T-helper 17 cell (primary cell): ENCODE measurements at places on chromosomes 3 and 15.

DNA sequence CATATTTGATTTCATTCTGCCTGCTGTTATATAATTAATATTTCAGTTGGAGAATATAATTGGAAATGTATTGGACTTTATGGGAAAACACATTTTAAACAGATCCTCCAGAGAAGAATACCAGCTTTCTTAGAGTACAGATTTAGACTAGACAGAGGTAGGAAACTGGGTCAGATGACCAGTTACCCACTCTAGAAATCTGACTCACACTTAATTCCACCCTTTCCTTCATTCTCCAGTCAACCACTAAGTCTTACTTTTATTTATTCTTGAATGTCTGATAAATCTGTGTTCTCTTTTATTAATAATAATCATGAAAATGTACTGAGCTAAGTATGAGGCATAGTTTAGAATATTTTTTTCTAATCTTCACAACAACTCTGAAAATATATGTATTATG is 110.7 kb downstream of the LRRC49 start:
- no peaks in the 10 kb centered on the region for H3K4me1 ChIP-seq
- peaks cover 9% of the 10 kb centered on the region for H3K27me3 ChIP-seq
- no peak overlapping the region for H3K4me3 ChIP-seq
- no peak overlapping the region for H3K27ac ChIP-seq
- peaks cover 3% of the 10 kb centered on the region for H3K36me3 ChIP-seq

GRCh38 chr3:79204351-79204750 is 563.4 kb downstream of the ROBO1 start:
- DNase-seq: no peak
- H3K27me3 ChIP-seq: no peaks in the 10 kb centered on the region
- H3K36me3 ChIP-seq: no peaks in the 10 kb centered on the region

DNA sequence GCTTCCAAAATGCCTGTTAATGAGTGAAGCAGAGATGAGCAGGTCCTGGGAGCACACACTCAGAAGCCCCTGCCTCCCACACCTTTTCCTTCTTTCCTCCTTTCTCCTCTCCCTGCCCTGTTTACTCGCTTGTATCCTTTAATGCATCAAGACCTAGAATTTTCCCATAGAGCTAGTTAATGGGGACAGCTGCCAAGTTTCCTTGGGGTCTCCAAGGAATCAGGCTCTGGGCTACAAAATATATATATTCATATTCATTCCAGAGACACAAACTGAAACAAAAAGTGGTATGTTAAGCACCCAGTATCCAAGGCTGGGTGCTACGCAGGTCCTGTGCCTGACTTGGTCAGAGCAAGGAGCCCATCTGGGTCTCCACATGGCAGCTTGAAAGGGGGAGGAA is 235.6 kb downstream of the MYRIP start:
- H3K27ac ChIP-seq: no peak overlapping the region
- H3K27me3 ChIP-seq: peaks cover 6% of the 10 kb centered on the region
- no peak overlapping the region for H3K4me3 ChIP-seq
- H3K4me1 ChIP-seq: no peaks in the 10 kb centered on the region
- no peaks in the 10 kb centered on the region for H3K36me3 ChIP-seq

GRCh38 chr3:107978131-107979055 is 112.4 kb downstream of the CD47 start:
- no peaks in the 10 kb centered on the region for H3K27me3 ChIP-seq
- no peak for DNase-seq
- no peaks in the 10 kb centered on the region for H3K36me3 ChIP-seq
- peak overlapping the region; percentile 68 for H3K4me3 ChIP-seq
- peaks cover 55% of the 10 kb centered on the region for H3K4me1 ChIP-seq
- peak overlapping the region; percentile 94 for H3K27ac ChIP-seq

- H3K36me3 ChIP-seq: peaks cover 6% of the 10 kb centered on the region
- H3K4me1 ChIP-seq: peaks cover 4% of the 10 kb centered on the region
- peaks cover 9% of the 10 kb centered on the region for H3K27me3 ChIP-seq
- no peak for DNase-seq
- no peak overlapping the region for H3K27ac ChIP-seq
Measured at GRCh38 chr3:194607592-194608389, 25.4 kb downstream of the TMEM44 start.

DNA sequence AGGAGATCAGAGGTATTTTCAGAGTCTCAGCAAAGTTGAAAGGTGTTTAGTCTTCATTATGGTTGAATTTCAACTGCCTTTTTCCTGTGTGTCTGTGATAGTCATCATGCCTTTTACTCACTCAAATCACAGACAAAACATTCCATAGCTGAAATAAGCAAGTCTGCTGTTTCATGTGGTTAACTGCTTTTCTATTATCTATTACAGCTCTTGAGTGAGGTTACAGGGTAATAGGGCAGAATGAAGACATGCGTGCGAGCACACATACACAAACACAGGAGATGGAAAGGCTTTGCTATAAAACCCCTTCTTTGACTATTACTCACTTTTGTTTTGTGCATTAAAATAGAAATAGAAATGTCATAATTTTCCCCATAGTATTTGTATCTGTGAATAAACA is 192.6 kb upstream of the RARB start:
- no peak overlapping the region for H3K4me3 ChIP-seq
- no peak for DNase-seq
- H3K27me3 ChIP-seq: no peaks in the 10 kb centered on the region
- H3K27ac ChIP-seq: no peak overlapping the region

- H3K27me3 ChIP-seq: no peaks in the 10 kb centered on the region
- DNase-seq: no peak
- H3K36me3 ChIP-seq: no peaks in the 10 kb centered on the region
- H3K4me1 ChIP-seq: no peaks in the 10 kb centered on the region
- H3K27ac ChIP-seq: no peak overlapping the region
Measured at GRCh38 chr3:118480101-118480860, 554.4 kb downstream of the IGSF11 start.

DNA sequence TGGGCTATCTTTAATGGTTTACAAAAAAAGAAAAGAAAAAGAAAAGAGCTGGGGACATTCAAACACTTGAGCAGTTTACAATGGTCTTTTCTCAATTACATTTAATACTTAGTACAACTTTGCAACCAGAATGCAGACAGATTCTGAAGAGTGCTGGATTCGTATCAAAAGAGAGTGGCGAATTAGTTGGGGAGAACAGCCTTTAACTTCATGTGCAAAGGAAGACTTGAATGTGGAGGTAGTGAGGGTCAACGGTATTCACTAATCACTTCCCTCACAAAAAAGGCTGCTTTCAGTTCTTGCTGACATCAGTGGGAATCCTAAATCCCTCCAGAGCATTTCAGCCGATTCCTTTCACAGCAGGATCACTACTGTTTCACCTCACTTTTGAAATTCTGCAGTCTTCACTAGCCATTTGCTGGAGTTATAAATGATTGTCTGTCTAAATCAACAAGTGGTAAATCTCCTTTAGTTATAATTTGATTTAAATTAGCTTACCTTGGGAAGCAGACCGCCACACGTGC is 323.0 kb upstream of the SEMA6D start:
- H3K36me3 ChIP-seq: no peaks in the 10 kb centered on the region
- H3K4me1 ChIP-seq: no peaks in the 10 kb centered on the region
- no peaks in the 10 kb centered on the region for H3K27me3 ChIP-seq
- no peak overlapping the region for H3K27ac ChIP-seq
- H3K4me3 ChIP-seq: no peak overlapping the region
- no peak for DNase-seq

GRCh38 chr3:57826245-57826951 is 70.3 kb downstream of the SLMAP start:
- DNase-seq: no peak
- no peaks in the 10 kb centered on the region for H3K36me3 ChIP-seq
- peaks cover 17% of the 10 kb centered on the region for H3K4me1 ChIP-seq
- H3K4me3 ChIP-seq: no peak overlapping the region

DNA sequence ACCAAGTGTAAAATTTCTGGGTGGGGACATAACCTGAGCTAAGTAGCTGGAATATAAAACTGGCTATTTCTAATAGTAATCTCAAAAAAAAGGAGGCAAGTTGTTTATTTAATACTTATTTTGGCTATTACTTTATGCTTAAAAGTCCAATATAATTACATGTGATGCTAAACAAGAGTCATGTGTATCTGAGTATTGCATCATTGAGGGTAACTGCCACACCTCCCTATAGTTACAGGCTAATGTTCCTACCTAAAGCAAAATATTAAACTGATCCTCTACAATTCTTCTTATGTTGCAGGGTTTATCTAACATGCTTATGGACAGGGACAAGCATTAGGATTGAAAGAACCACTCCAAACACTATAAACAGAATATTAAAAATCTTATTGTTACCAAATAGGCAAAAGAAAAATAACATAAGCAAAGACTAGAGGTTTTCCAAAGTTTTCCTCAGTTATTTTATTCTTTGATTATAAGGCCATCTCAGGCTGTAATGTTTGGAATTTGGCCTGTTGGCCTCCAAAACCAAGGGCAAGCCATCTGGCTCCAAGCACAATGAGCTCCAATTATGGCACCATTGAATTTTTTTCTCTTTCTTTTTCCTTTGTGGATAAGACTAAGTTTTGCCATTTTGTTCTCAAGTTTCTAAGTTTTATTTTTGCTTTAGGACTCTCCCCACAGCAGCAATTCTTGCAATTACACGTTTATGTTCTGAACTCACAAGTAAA is 75.8 kb upstream of the ABI3BP start:
- H3K27me3 ChIP-seq: peaks cover 43% of the 10 kb centered on the region
- peaks cover 4% of the 10 kb centered on the region for H3K4me1 ChIP-seq
- no peaks in the 10 kb centered on the region for H3K36me3 ChIP-seq

- H3K4me3 ChIP-seq: no peak overlapping the region
- H3K27ac ChIP-seq: no peak overlapping the region
- no peak for DNase-seq
- H3K36me3 ChIP-seq: peaks cover 2% of the 10 kb centered on the region
- H3K27me3 ChIP-seq: peaks cover 53% of the 10 kb centered on the region
Measured at GRCh38 chr15:74252721-74253120, 16.6 kb downstream of the CCDC33 start.

- H3K4me3 ChIP-seq: no peak overlapping the region
- no peaks in the 10 kb centered on the region for H3K27me3 ChIP-seq
- H3K27ac ChIP-seq: no peak overlapping the region
Measured at GRCh38 chr3:20573175-20573574, 387.2 kb upstream of the SGO1 start.

- H3K36me3 ChIP-seq: no peaks in the 10 kb centered on the region
- peak overlapping the region; percentile 96 for H3K27ac ChIP-seq
- no peaks in the 10 kb centered on the region for H3K27me3 ChIP-seq
- DNase-seq: no peak
- H3K4me1 ChIP-seq: peaks cover 26% of the 10 kb centered on the region
- peak overlapping the region; percentile 59 for H3K4me3 ChIP-seq
Measured at GRCh38 chr3:33030246-33030645, 66.7 kb downstream of the GLB1 start.

- no peaks in the 10 kb centered on the region for H3K36me3 ChIP-seq
- peaks cover 9% of the 10 kb centered on the region for H3K4me1 ChIP-seq
- H3K27me3 ChIP-seq: peaks cover 61% of the 10 kb centered on the region
- H3K4me3 ChIP-seq: no peak overlapping the region
- no peak overlapping the region for H3K27ac ChIP-seq
Measured at GRCh38 chr15:96359616-96360521, 29.4 kb downstream of the NR2F2 start.

DNA sequence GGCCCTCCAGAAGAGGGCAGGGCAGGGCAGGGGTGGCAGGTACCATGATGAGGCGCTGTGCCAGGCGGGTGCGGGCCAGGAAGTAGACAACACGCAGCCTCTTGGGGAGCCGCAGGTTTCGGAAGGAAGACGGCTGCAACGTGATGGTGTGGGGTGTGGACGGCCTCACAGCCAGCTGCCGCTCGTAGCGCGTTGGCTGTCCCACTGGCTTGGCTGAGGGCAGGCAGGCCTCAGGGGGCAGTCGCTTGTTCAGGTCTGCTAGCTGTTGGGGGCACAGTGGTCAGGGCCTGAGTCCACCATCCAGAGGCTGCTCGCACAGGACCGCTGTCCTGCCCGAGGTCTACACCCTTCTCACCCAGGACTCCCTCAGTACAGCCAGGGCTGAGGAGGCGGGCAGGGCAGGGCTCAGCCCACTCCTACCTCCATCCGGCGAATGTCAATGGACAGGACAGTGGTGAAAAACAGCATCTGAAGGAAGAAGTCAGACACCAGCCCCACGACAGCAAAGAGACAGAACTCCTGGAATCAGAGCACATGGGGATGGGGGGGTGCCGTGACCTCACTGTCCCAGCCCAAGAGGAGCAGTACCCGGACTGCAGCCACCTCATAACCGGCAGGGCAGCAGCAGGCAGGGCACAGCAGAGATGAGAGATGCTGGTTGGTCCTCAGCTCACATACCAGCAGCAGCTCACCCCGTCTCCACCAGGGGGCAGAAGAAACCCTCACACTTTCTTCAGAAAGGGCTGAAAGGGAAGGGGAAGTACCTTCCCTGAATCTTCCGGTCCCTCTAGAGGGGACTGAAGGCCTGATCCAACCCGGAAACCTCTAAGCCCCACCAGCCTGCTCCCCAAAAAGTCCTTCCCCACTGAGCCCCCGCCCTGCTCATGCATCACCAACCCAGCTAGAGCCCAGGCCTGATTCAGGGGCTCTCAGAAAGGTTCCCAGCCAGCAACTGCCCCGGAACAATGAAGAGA is 40.0 kb downstream of the PTPN23 start:
- no peaks in the 10 kb centered on the region for H3K27me3 ChIP-seq
- peak overlapping the region; percentile 70 for H3K4me3 ChIP-seq
- peak overlapping the region; percentile 94 for H3K27ac ChIP-seq
- DNase-seq: peak; percentile 76
- peaks cover 11% of the 10 kb centered on the region for H3K4me1 ChIP-seq
- peaks cover 5% of the 10 kb centered on the region for H3K36me3 ChIP-seq

DNA sequence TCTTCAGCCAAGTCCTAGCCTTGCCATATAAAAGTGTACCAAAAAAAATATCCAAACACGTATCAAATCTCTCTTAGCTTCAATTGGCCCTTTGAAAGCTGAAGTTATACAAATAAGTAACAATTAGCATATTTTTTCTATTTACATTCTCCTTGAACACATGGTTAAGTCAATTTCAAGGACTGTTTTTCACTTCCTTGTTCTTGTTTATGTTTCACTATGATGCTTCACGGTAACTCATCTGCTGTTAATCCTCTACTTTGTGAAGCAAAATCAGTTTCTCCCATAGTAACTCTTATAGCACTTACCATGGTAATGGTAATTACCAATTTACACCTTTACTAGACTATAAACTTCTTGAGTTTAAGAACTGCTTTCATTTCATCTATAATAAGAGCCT is 10.6 kb upstream of the SPRED1 start:
- no peak for DNase-seq
- no peak overlapping the region for H3K4me3 ChIP-seq
- peaks cover 5% of the 10 kb centered on the region for H3K36me3 ChIP-seq

DNA sequence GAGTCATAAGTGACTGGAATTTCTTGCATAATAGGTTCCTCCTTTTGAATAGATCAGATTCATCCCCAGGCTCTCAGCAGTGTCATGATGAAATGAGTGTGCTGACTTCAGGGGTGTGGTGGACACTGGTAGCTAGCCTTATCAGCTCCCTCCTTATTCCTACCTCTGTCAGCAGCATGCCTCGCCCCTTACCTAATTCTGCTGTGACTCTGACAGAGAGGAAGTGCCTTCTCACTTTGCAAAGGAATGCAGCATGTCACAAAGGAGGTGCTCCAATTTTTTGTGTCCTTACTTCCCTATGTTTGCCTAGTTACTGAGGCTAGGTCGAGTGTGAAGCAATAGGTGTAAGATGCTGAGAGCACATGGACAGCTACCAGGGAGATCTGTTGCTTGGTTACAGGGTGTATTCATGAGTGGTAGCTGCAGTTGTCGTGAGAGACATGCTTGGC is 90.6 kb downstream of the TNFAIP8L3 start:
- no peak overlapping the region for H3K4me3 ChIP-seq
- H3K27me3 ChIP-seq: no peaks in the 10 kb centered on the region
- DNase-seq: no peak
- no peak overlapping the region for H3K27ac ChIP-seq
- peaks cover 9% of the 10 kb centered on the region for H3K36me3 ChIP-seq
